ENCODE measurements at places on chromosomes 1 and 21.
A peak's percentile ranks its signal among the peaks of the same experiment; 100 is the strongest.

- peak; percentile 73 for DNase-seq
Observed at GRCh38 chr1:12565094-12565965, 52.7 kb downstream of the DHRS3 start.

DNA sequence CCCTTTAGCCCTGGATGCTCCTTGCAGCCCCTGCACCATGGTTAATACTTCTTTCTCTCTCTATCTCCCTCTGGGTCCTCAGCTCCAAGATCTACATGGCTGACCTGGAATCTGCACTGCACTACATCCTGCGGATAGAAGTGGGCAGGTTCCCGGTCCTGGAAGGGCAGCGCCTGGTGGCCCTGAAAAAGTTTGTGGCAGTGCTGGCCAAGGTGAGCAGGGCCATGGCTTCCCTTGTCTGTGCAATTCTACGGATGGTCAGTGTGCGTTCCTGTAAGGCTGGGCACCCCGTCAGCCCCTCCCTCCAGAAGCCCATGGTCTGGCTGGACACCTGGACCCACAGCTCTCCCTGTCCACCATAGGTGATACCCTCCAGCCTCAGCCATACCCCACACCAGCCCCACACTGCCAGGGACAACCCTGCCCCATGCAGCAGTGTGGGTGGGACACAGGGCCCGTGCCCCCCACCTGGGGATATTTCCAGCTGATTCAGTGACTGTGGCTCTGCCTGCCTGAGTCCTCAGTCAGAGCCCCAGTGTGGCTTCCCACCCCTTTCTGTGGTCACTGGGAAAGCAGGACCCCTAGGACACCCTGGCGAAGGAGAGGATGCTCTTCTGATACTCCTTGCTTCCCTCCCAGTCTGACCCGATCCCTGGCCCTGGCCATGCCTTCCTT lies 31.4 kb downstream of the QSOX1 start:
- DNase-seq, result no peak

DNA sequence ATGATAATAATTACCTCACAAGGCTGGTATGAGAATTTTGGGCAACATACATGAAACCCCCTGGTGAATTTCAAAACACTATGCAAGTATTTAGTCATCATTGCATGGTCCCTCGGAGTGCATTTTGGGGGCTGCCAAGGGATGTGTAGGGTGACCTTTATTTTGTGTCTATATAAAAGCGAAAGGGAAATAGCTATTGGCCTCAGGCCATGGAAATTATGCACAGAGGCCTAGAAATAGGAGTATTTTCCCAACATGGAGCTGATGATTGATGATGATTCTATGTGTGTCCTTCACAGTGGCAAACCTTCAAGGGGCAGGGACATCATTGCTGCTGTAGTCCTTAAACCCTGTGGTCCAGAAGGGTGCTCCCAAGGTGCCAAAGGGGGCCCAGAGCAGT lies 265.5 kb downstream of the ST6GALNAC3 start:
- no peak for DNase-seq

DNA sequence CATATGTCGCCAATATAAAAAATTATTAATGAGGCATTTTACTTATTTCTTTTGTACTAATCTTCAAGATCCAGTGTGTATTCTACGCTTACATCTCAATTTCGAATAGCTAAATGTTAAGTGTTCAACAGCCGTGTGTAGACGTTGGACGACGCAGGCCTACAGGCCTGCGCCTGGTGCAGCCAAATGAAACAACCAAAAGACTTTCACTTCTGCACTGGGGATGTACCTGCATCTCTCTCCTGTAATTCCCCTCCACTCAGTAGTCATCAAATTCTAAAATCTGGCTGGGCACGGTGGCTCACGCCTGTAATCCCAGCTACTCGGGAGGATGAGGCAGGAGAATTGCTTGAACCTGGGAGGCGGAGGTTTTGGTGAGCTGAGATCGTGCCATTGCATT lies 76.8 kb upstream of the HNRNPU start:
- no peak for DNase-seq

DNA sequence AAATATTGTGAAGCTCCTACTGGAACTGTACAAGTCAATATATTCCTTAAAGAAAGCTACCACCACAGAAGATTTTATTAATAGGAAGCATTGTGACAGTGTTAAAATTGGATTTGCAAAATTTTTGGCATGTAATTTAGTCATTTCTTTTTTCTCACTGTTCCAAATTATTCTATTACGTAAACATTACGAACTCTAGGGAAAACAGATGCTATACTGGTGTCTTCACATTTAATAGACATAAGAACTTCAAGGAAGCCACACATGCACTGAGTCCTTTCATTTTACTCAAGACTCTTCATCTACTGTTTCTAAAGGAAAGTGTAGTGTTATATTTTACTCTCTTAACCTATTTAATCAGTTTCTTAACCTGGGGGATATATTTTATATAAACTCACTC lies 135.4 kb downstream of the HMCN1 start:
- no peak for DNase-seq

DNA sequence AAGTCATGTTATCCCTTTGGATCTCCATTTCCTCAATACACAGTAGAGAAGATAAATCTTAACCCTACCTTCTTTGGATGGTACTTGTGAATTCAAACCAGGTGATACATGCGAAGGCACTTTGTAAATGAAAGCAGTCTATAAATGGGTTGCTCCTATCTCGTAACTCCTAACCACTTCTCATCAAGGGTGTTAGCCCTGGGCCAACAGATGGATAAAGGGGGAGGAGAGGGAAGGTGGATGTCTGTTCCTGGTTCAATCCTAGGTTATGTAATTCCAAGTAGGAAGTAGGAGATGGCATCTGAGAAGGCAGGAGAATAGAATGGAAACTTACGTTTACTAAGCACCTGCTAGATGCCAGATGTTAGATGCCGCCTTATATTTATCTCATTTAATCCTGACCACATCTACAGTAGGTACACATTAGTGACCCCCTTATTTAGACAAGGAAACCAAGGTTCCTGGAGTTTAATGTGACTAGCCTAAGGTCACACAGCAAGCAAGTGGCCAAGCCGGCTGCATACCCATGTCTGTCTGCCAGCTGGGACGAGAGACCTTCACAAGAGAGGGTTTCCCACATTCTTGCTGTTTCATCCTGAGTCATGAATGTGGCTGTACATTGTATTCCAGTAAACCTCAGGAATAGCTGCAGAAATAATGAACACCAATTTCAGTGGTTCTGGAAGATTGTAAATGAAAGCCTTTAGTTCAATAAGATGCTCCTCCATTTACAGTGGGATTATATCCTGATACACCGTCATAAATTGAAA lies 47.7 kb downstream of the ELAVL4 start:
- DNase-seq, result no peak

GRCh38 chr1:117696561-117696960 lies 90.7 kb downstream of the TENT5C start:
- no peak for DNase-seq

GRCh38 chr1:84086189-84086588 lies 57.9 kb upstream of the PRKACB start:
- DNase-seq, result no peak

- DNase-seq, result no peak
Observed at GRCh38 chr1:118223426-118223825, 38.4 kb upstream of the SPAG17 start.

DNA sequence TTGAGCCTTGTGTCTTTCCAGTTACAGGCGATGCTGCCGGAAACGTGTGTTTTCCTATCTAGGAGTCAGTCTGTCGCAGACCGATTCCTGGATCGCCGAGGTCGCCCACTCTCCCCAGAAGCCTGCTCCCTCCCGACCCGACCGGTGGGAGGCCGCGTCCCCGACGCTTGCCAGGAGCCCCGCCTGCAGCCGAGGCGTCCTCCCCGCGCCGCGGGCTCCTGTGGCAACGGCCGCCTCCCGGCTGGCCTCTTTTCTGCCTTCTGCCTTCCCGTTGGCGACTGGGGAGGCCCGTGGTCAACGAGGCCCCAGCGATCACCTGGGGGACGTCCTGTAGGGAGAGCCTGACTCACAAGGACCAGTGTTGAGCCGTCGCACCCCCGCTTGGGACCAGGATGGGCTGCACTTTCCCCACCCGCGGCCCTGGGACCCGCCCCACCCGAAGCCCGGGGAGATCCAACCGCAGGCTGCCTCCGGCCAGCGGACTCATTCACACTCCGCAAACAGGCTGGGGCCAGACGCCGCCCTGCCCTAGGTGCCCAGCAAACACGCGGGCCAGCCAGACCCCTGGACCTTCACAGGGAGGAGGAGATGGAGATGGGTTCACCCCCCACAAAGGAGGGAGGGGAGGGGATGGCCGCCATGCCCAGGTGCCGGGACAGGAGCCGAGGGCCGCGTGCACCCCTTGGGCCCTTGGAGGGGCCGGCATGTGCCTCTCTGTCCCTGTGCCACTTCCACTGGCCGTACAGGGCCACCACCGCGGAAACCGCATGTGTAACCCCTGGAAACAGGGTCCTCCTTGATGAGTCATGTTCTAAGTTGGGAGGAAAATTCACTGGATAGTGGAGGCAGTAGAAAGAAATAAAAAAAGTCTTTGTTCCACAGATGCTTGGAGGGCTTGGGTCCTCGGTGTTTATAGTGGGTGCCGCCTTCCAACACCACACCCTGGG lies 7.2 kb upstream of the COL6A1 start:
- DNase-seq, result no peak

DNA sequence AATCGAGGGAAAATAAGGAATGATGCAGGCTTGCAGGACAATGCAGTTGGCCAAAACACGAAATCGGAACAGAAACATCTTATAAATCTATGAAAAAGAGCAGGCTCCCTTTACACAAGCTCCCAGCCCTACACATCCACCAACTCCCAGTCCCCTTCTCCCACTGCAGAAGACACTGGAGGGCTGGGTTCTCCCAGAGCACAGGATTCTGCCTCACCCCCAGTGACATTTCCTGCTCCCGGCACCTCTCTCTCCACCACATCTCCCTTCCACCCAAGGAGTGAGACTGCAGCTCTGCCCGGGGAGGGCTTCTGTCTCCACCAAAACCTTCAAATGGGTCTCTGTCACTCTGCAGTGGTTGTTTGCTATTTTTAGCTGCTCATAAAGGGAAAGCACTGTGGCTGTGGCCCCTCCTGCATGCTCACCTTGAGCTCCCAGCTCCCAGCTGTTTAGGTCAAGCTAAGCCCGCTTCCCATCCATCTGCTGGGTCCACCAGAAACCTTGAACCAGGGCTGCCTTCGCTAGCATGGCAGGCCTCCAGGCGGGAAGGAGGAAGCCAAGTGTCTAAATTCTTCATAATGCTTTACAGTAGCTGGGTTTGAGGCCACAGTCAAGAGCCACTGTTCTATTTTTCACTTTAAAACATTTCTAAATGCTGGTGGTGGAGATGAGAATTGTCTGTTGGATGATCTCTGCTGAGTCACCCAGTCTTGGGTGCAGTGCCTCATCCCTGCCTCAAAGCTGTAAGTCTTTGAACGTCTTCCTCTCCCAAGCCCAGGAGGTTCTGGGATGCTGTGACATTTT lies 3.3 kb upstream of the C2CD2 start:
- DNase-seq, result no peak

- no peak for DNase-seq
Observed at GRCh38 chr1:25657121-25657882, 40.7 kb downstream of the MAN1C1 start.

GRCh38 chr1:29639741-29640427 lies 403.6 kb downstream of the PTPRU start:
- DNase-seq, result no peak

GRCh38 chr1:90728502-90729287 lies 11.6 kb upstream of the BARHL2 start:
- DNase-seq, result no peak

GRCh38 chr1:171113382-171113781 lies 22.7 kb downstream of the FMO3 start:
- DNase-seq, result no peak

DNA sequence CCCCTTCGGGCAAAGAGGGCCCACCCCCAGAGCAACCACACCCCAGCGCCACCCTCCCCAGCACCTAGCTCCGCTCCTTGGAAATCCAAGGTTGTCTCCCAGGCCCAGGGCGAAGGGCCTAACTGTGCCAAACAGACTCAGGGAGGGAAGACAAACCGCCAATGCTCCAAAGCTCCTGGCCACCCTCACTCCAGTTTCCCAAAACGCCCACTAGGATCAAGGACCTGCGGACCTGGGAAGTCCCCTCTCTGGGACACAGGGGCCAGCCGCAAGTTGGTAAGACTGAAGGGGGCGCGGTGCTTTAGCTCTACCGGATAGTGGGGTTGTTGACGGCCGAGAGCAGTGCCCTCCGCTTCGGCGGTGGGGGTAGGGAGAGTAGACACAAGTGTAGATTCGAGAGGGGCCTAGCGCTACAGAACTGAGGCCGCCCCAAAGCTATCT lies 581 bp downstream of the IRF6 start:
- DNase-seq, result no peak

DNA sequence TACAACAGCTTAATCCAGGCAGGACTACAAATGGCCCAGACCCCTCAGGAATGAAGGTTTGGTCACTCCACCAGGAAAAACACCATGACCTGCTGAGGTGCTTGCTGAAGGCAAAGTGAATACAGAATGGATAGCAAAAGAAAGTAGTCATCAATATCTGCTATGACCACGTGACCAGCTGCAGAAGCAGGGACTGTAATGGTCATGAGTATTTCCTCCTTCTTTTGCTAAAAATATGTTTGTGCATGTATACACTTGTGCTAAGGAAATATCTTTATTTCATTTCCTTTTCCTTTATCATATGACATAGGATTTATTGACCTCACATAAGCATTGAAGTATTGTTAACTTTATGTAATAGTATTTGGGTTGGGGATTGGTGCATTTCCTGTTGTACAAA lies 26.4 kb upstream of the GOLT1A start:
- no peak for DNase-seq

GRCh38 chr1:26694638-26695355 lies 1.0 kb upstream of the ARID1A start:
- no peak for DNase-seq

GRCh38 chr1:247407180-247407616 lies 8.8 kb upstream of the NLRP3 start:
- DNase-seq, result peak; percentile 5

DNA sequence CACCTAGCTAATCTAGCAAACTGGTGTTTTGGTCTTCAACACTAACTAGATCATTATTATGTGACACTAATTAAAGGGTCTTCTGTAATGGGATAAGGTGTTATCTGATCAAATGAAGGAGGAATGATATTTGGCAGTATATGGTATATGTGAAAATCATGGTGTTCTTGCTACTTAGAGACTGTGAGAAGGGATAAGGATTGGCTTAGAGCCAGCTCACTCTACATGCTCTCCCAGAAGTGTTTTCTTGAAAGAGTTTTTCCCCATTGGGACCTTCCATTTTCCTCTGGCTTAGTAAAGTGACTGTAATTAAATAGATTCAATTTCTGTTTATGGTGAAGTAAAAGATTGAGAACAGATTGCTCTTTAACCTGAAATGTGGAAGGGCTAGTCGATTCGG lies 71.2 kb upstream of the RGL1 start:
- no peak for DNase-seq

DNA sequence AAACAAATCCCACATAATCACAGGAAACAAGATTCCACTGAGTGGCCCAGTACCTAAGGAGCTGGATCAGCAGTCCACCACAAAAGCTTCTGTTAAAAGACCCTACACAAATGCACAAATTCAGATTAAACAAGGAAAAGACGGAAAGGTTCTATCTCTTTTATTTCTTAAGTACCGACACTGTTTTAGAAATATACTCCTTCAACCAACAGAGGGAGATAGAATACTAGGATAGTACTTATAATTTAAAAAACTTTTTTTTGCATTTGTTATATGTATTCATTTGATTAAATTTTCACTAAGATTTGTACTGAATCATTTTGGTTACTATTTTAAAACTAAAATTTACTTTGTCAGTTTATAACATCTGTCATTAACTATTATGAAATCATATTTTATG lies 12.5 kb downstream of the CDC7 start:
- no peak for DNase-seq
